Fibroblast of the aortic adventitia (primary cell): ENCODE measurements at places on chromosomes 7 and 10. TPM values are rescaled to one million over a fixed set of nuclear protein-coding genes. Genes with fewer than 3 reads are reported as not detected.

GRCh38 chr10:123479640-123480039, 186.5 kb upstream of the GPR26 start:
- DNase-seq, result no peak

GRCh38 chr10:6394084-6394483, 186.0 kb downstream of the PRKCQ start:
- DNase-seq, result no peak

DNA sequence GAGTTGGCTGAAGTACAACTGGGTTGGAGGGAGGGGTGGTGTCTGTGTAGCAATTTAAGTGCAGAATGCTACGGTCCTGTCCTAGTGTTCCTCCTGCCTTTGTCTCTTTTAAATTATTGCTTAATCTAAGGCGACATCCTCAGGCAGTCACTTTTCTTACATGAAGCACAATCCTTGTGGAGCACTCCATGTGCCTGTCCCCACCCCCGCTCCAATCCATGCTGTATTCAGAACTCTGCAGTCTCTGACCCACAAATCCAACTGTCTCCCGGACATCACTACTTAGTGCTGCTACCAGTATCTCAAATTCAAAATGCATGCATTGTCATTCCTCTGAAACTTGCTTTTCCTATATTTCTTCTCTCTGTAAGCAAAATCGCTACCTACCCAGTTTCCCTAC, 91.4 kb upstream of the FAM133B start:
- no peak for DNase-seq

GRCh38 chr7:156389116-156389692, 251.4 kb upstream of the RNF32 start:
- no peak for DNase-seq

DNA sequence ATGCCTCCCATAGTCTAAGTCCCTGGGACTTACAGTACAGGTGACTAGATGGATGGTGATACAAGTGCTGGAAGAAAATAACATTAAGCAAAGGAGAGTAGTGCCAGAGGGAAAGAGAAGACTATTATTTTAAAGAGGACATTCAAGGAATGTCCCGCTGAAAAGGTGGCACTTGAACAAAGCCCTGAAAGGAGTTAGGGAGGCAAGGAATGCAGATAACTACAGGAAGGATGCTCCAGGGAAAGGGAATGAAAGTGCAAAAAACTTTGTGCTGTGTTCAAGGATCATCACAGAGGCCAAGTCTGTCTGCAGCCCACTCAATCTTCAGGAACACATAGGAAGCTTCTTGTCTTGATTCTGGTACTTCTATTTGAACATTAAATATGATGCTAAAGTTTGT, 14.9 kb downstream of the ANKMY2 start:
- no peak for DNase-seq

DNA sequence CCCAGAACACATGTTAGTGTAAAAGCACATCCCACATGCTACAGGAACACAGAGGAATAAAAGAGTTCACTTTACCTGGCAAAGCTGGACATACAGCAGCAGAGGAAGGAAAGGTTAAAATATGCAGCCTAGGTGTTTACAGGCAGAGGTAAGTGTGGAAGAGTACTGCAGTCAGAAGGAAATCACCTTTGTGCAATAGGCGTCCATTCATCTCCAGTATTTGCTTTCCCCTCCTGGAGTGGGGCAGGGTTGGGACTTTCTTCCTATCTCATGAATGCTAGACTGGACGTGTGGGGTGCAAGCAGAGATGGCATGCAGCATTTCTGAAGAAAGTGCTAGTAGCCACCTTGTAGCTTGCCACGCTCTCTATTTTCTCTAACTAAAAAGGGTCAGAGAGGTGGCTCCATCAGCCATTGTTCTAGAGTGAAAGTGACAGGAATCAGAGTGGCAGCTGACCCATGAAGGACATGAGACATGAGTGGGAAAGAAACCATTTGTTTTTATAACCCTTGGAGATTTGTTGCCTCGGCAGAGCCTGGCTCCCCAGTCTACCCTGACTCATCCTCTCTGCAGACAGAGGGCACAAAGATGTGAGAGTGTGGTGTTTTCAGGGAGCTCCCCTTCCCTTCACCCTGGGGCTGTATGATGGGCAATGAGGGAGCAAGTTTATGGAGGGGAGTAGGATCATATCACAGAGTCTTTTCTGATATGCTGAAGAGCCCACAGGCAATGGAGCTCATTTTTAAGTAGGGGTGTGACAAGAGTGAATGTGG, 101.2 kb upstream of the SEC61G start:
- no peak for DNase-seq

DNA sequence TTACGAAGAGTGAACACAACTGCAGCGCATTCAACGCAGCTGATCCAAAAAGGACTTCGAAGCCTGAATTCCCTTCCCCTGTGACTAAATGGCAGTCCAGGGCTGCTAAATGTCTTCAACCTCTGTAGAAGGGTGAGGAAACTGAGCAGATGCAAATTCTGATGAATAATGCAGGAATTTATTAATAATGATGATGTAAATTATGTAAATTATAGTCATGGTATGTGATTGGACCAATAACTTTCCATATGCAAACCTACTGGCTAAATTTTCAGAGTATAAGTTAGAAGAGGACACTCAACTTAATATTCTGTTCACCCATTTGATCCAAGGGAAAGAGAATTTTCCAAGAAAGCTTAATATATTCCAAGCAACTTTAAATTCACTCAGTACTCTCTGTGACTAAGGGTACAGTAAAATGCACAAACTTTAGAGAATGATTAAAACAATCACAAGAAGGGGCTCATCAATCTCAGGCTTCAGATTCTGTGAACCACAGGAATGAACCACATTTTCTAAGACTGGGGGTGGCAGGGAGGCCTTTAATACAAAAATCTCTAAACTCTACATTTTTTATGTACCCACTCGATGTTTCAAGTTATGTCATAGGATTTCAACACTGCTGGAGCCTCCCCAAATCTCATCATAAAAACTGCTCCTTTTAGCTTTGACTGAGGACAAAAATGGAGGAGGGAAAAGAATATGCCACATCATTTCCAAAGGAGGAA, 3.5 kb downstream of the FGFR2 start:
- no peak for DNase-seq

DNA sequence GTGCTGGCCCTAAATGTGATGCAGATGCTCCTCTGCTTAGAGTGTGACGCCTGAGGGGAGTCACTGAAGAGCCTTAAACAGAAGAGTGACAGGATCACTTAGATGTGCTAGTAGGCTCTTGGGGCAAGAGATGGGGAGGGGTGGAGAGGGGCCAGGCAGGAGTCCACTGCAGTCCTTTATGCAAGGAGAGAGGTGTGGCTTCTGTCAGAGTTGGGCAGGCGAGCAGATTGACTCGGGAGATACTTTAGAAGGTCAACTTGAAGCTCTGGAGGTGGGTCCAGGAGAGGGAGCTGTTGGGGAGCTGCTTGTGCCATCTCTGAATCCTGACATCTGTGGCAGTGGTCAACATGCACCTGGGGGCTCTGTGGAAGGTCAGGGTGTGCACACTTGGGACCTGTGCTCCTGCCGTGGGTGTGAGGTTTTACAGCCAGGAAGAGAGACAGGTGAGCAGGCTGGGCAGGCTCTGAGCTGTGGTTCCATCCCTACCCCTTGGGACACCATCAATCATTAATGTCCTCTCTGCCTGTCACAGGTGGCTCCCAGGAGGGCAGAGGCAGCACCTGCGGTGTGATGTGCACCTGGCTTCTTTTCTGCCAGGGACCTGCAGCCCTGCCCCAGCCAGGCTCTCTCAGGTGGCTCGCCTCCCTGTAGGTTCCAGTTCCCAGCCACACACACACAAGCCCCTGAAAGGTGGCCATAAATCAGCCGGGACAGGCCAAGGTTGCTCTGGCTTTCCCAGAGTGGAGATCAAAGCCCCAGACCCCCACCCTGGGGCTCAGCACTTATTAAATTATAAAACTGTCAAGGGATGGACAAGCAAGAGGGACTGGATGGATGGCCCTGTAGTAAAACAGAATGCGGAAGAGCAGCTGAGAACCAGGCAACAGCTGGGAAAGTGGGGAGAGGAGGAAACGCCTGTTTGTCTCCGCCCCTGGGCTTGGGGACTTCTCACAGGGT, 14.0 kb downstream of the NEURL1 start:
- no peak for DNase-seq

DNA sequence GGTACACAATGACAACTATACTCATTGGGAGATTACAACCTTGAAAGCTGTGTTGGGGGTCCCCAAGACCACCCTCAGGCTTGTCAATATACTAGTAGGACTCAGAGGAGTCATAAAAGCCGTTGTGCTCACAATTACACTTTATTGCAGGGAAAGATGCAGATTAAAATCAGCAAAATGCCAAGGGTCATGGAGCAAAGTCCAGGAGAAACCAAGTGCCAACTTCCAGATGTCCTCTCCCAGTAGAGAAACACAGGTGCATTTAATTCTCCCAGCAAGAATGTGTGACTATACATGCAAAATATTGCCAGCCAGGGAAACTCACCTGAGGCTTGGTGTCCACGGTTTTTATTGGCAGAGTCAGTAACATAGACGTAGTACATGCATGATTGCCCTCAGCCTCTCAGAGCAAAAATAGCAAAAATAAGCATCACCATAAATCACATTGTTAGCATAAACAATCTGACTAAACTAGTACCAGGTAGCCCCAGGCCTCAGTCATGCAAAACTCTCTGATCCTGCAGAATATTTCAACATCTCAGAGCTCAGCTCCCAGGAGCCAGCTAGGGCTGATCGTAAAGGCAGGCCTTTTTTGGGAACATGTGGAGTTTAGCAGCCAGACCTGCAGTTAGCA, 50.7 kb downstream of the VIM start:
- DNase-seq, result no peak

DNA sequence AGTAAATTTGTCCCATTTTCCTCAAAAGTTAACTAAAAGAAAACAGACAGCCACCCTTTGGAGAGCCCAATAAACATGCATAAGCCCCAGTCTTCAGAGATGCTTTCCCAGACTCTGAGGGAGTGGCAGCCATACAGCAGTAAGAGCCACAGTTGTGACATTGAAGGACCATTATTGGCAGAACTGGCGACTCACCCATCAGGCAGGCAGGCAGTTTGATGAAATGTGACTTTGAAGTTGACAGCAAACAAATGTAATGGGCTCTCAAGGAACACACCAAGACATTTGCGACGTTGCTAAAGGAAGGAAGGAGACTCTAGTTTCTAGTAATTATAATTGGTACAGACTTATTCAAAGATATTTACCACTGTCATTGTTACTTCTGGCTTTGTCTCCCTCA, 287.5 kb upstream of the PHYHIPL start:
- DNase-seq, result no peak

DNA sequence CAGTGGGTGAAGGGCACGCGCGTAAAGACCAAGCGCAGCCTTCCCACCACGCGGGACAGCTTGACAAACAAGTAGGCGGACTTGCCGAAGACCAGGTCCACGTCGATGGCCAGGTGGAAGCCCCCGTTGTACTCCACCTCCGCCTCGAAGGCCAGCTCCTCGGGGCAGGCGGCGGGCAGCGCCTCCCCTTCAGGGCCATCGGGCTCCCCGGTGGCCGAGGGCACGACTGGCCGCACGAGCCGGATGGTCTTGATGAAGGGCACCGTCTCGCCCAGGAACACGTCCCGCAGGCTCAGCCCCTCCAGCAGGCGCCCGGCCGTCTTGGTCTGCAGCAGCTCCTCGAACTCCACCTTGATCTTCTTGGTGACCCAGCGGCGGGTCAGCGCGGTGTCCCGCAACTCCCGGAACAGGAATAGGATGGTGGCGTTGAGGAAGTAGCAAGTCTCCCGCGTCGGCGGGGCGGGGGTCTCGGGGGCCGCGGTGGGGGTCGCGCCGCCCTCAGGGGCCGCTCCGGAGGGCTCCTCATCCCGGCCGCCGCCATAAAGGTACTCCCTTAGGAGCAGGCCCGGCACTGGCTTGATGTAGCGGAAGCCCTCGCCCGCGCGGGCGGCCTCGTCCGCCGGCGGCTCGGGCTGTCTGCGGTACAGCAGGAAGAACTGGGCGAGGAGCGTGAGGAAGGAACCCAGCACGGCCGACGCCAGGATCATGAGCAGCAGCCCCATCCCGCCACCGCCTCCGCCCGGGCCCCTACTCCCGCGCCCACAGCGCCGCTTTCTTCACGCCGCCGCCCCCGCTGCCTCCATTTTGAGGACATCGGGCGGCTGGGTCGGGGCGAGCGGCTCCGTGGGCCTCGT, 507 bp downstream of the PDZD8 start:
- peak; percentile 45 for DNase-seq

DNA sequence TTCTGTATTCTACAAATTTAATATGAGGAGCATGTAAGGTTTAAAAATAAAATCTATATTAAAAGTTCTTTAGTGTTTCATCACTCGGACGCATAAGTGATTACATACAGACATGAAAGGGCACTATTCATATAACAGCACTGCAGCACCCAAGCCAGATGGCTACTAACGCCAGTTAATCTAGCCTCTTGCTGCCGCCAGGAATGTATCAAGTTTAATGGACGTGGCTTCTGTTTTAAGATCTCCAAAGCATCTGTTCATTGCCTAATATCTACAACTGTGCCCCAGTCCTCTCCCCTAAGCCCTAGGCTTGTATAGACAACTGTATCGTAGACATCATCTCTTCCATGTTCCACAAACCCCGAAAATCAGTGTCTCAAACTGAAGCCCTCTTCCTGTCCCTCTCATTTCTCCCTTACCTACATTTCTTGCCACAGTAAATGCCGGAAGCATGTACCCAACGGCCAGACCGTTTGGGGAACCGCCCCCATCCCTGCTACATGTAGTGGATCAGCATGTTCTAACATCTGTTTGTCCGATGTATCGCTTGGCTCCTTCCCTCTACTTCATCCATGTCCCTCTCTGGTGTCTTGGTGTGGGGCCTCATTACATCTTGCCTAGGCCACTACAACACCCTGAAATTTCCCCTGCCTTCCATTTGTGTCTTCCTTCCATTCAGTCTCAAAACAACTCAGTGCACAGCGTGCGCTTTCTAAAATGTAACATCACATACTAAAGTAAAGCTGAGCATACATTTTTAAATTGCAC, 147.5 kb upstream of the RSU1 start:
- DNase-seq, result no peak

GRCh38 chr7:80131675-80132435, 2.8 kb upstream of the GNAI1 start:
- DNase-seq, result no peak

DNA sequence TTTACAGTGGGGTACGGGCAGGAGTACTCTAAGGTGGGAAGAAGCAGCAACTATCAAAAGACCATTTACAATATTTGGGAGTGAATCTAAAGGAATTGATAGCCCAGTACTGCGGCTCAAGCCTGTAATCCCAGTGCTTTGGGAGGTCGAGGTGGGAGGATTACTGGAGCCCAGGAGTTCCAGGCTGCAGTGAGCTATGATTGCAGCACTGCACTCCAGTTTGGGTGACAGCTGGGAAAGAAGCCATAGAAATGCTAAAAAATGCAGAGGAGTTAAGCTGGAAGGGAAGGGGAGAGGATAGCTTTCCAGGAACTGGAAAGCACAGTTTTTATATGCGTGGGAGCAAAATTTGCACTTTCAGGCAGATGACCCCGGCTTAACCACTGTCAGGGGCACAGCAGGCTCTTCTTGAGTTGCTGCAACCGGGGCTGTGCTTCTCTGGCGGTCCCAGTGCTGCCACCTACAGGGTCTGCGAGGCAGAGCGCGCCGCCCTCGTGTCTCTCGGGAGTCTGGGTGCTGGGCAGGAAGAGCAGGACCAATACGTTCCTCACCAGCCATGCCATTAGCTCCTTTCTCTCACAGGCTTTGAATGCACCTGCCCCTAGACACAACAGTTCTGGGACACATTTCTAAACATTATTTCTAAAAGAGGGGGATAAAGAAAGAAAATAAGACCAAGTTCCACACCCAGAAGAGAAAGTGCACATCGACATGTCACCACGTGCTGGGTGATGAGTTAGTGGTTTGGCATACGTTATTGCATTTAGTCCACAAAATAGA, 10.1 kb upstream of the BMPER start:
- DNase-seq, result peak; percentile 78

ACBD5 gene
- 26.8 and 58.4 TPM in 2 replicates for total RNA-seq

SORBS1 gene
- total RNA-seq, result 0.36 and 0.74 TPM in 2 replicates

ZFYVE27 gene
- 14.1 and 20.4 TPM in 2 replicates for total RNA-seq

DYDC2 gene
- total RNA-seq, result not detected in 2 replicates

FAM237B gene
- total RNA-seq, result not detected in 2 replicates
